ENCODE measurements at places on chromosomes 1 and 21.

GRCh38 chr1:107264561-107264960 lies 123.7 kb downstream of the NTNG1 start:
- DNase-seq, result no peak

DNA sequence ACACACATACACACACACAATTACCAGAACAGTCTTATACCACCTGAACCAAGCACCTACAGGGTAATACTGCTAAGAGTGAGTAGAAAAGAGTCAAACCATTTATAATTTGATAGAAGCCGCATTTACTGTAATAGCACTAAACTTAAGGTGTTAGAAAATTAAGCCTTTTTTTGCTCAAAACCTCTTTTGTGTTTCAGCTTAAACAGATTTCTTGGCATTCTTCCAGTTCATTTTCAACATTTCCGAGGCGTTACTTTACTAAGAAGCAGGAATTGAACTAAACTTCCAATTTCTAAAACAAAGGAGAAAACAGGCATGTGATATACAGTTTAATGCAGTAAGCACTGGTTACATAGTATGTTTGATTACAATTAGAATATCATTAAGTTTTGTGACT lies 387.2 kb downstream of the NCAM2 start:
- no peak for DNase-seq

GRCh38 chr1:245953876-245954660 lies 553.0 kb downstream of the SMYD3 start:
- peak; percentile 71 for DNase-seq

DNA sequence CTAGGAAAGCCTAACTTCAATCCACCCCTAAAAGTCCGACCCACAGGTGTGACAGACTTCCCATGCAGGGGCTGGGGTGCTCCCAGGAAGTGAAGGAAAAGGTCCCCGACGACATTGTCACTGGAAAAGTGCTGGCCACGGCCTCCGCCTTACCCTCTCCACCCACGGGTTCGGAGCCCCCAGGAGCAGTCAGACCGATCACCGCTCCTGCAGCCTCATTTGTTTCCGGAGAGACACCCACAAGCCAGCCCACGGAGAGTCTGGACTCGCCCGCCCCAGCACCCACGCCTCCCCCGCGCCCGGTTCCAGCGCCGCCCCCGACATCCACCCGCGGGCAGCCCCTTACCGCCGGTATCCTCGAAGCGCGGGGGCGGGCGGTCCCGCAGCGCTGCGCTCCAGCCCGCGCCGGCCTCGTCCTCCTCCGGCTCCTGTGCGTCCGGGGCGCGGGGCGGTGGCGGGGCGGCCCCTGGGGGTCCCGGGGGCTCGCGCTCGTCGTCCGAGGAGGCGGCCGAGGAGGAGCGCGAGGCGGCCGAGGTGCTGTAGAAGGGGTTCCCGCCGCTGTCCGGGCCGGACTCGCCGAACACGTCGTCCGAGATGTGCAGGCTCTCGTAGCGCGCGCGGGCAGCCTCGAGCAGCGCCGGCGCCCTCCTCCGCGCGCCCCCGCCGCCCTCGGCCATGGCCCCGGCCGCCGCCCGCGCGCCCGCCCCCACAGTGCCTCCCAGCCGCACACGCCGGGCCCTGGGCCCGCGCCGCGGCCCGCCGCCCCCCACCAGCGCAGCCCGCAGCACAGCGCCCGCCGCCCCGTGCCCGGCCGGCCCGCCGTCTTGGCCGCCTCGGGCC lies 660 bp downstream of the PGBD5 start:
- DNase-seq, result no peak

DNA sequence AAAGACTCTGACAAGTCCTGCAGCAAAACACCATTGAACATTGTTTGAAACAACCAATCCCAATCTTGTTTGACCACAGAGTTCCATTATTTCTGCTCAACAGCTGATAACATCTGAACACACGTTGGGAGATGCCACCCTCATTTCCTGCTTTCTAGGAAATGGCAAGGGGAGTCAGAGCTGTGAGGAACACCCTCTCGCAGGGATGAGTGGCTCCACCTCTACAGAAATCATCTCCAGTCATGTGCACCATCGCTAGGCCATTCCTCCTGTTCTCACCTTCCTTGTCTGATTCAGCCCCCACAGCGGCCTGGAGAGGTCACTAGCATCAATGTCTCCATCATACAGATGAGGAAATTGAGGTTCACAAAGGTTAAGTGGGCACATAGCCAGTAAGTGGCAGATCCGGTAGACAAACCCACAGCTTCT lies 22.4 kb upstream of the RUNX3 start:
- DNase-seq, result peak; percentile 43

- no peak for DNase-seq
Measured at GRCh38 chr1:102252731-102253505, 256.2 kb upstream of the OLFM3 start.
